ENCODE measurements at places on chromosomes 6 and 20.

DNA sequence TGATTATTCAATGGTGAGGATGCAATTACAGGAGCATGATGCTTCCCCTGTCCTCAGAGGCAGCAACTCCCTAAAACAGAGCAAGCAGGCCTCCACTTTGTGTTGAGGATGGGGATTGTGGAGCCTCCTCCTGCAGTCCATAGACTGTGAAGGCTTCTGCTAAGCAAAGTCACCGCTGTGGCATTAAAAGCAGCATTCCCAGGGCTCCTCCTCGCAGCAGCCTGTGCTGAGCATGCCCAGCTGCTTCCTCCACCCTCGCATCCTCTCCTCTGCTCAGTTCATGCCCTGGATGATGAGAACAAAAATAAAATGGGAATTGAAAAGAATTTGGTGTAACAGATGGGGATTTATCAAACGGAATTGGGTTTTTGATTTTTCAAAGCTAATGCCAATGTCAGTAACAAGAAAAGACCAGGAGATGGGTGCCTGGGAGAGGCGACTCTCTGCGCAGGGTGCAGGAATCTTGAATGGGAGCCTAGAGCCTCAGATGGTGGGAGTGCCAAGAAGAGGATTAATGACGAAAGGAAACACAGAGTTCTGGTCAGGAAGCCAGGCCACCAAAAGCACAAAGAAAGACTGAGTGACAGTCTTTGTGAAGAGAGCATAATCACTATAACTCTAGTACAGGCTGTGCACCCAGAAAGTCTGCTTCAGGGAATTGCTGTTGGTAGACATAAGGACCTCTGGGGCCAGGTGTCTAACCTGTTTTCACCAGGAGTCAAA is 347.6 kb downstream of the TPBG start:
- DNase-seq = no peak

DNA sequence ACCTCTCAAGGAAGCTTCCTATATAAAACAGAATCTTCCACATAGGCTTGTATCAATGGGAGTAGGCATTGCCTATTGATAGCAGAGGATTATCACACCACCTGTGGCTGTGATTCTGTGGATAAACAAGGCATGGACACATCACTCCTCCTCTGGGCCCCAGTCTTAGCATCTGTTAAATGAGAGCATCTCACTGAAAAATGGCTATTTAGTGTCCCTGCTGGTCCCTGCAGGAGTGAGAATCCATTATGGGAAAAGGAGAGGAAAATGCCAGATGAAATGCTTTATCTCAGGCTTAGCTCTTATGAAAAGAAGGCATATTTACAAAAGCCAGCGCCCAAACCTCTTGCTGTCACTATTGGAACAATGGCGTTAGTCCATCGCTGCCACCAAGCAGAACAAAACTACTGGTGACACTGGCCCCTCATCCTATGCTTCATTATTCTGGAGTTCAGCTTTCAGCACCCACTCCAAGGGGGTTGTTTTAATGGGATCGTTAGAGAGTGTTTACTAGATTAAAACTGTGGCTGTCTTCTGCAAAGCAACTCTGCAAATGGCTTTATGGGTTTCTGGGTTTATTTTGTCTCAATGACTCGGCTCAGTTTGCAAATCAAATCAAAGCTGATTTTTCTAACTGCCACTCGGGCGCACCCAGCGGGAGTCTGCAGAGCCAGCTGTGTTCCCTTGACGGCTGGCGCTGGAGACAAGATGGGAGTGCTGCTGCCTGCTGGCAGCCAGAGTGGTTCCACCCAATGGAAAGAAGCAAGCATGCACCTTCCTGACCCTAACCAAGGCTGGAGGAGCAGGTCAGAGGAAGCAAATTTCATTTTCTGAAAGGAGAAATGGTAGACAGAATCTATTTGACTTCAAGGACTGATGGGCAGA is 658.8 kb upstream of the CHD6 start:
- DNase-seq = no peak

DNA sequence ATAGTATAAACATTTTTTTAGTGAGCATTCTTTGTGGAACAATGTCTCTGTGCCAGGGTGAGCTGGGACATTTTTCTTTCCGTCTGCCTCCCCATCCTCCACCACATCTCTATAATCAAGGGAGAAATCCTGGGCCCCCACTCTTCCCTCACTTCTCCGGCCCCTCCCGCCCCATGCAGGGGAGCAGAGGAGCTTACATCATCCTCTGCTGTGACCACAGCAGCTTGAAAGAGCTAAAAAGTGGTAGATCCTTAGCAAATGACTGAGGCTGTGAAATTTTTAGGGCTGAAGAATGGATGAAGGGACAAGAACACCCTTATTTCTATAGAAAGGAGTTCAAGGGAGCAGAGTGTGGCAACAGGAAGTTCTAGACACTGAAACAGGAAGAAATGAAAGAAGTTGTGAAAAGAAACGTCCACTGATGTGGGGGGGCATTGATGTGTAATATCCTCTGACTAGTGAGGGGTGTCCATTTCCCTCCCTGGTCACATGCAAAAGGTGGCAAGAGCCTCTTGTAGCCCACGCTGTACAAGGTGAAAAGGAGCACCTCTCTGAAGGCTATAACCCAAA is 380.3 kb upstream of the JARID2 start:
- no peak for DNase-seq

GRCh38 chr6:138593909-138594757 is 94.8 kb upstream of the NHSL1 start:
- no peak for DNase-seq
